ENCODE measurements at places on chromosomes 2 and 18. TPM values are rescaled to one million over a fixed set of nuclear protein-coding genes. Genes with fewer than 3 reads are reported as not detected.
A peak's percentile ranks its signal among the peaks of the same experiment; 100 is the strongest.

CCBE1 gene
- 2.9 TPM for total RNA-seq

RUFY4 gene
- not detected for total RNA-seq

SYT4 gene
- 4.7 TPM for total RNA-seq

- no peak for DNase-seq
- no peaks in the 10 kb centered on the region for H3K36me3 ChIP-seq
- no peak overlapping the region for H3K4me3 ChIP-seq
- no peak overlapping the region for H3K27ac ChIP-seq
Measured at GRCh38 chr2:10912076-10912731, 470 bp downstream of the KCNF1 start.

GRCh38 chr2:88638743-88639142 lies 11.5 kb upstream of the EIF2AK3 start:
- no peak overlapping the region for H3K4me3 ChIP-seq
- H3K36me3 ChIP-seq = no peaks in the 10 kb centered on the region
- H3K27ac ChIP-seq = no peak overlapping the region
- H3K27me3 ChIP-seq = no peaks in the 10 kb centered on the region
- no peaks in the 10 kb centered on the region for H3K4me1 ChIP-seq
- DNase-seq = no peak

GRCh38 chr2:240871071-240871958 lies 2.7 kb downstream of the AGXT start:
- no peaks in the 10 kb centered on the region for H3K27me3 ChIP-seq
- no peaks in the 10 kb centered on the region for H3K4me1 ChIP-seq
- DNase-seq = no peak
- no peak overlapping the region for H3K27ac ChIP-seq
- H3K36me3 ChIP-seq = no peaks in the 10 kb centered on the region

DNA sequence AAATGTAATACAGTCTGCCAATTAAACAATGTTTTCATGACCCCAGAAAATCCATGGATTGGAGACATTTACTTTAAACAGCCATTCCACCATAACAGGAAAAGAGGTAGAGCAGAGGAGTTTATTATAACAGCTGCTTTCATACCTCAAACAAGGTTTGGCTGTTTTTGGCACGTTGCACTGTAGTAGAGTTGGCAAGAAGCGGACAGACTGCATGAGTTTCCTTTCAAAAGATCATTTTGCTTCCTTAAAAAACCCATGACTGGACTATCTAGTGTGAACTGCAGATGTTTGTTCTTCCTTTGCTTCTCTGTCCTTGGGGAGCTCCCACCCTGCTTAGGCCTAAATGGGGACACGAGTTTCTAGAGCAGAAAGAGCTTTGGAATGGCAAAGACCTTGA lies 108.5 kb upstream of the THOC1 start:
- H3K4me3 ChIP-seq = no peak overlapping the region
- no peaks in the 10 kb centered on the region for H3K36me3 ChIP-seq
- H3K4me1 ChIP-seq = peaks cover 3% of the 10 kb centered on the region
- H3K27ac ChIP-seq = no peak overlapping the region
- DNase-seq = no peak
- H3K27me3 ChIP-seq = no peaks in the 10 kb centered on the region

GRCh38 chr2:213545481-213545880 lies 261.2 kb downstream of the SPAG16 start:
- H3K4me3 ChIP-seq = no peak overlapping the region
- H3K27me3 ChIP-seq = no peaks in the 10 kb centered on the region
- no peaks in the 10 kb centered on the region for H3K36me3 ChIP-seq
- no peak overlapping the region for H3K27ac ChIP-seq

DNA sequence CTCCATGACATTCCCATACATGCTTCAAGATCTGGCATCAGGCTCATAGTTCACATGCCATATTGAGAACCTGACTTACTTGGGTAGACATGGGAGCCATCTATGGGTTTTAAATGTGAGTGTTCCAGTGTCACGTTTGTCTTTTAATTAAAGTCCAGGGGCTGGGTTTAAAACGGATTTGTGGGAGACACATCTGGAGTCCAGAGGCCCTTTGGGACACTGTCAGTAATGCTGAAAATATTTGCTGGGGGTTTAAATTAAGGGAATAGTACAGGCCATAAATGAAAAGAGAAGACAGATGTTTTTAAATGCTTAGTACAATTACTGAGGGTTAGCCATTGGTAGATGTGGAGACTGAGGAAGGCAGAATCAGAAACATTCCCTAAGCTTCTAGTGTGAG lies 478.0 kb downstream of the PID1 start:
- H3K27ac ChIP-seq = no peak overlapping the region
- H3K4me1 ChIP-seq = no peaks in the 10 kb centered on the region
- H3K27me3 ChIP-seq = no peaks in the 10 kb centered on the region
- no peak overlapping the region for H3K4me3 ChIP-seq
- H3K36me3 ChIP-seq = no peaks in the 10 kb centered on the region

GRCh38 chr2:82827426-82827825 lies 1631.7 kb downstream of the SUCLG1 start:
- no peaks in the 10 kb centered on the region for H3K4me1 ChIP-seq
- no peak for DNase-seq
- H3K27ac ChIP-seq = no peak overlapping the region
- H3K36me3 ChIP-seq = no peaks in the 10 kb centered on the region
- no peak overlapping the region for H3K4me3 ChIP-seq

DNA sequence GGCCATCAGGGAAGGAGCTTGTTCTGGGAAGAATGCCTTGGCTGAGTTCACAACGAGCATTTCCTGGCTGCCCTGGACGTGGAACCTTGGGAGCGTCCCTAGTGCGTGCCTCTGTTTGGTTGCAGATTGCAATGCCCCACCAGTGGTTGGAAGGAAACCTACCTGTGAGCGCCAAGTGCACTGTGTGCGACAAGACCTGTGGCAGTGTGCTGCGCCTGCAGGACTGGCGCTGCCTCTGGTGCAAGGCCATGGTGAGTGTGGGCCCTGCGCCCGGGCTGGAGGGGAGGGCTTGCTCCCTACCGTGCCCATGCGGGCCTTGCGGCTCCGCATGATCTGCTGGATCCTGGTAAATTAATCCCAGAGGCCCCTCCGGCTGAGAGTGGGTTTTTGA lies 81.9 kb downstream of the DGKD start:
- no peaks in the 10 kb centered on the region for H3K27me3 ChIP-seq
- no peak for DNase-seq
- no peak overlapping the region for H3K27ac ChIP-seq
- H3K36me3 ChIP-seq = peaks cover 26% of the 10 kb centered on the region
- no peak overlapping the region for H3K4me3 ChIP-seq

DNA sequence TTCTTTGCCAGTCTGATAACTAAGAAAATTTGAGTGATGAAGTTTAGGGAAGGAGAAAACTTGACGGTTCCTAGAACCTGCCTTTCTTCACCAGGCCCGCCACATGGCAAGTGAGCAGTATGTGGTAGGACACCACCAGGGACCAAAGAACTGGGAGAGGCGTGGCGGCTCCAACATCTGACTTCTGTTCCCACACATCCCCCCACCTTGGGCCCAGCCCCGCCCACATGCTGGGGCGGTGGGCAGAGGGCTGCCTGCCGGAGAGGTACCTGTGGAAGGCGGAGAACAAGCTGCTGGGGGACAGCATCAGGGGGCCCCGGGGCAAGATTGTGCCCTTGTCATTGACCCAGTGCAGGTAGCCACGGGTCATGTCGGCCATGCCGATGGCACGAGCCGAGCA lies 75.0 kb downstream of the EMILIN2 start:
- peaks cover 7% of the 10 kb centered on the region for H3K4me1 ChIP-seq
- H3K27me3 ChIP-seq = no peaks in the 10 kb centered on the region
- no peak overlapping the region for H3K27ac ChIP-seq
- no peak for DNase-seq
- H3K36me3 ChIP-seq = peaks cover 71% of the 10 kb centered on the region
- H3K4me3 ChIP-seq = no peak overlapping the region

DNA sequence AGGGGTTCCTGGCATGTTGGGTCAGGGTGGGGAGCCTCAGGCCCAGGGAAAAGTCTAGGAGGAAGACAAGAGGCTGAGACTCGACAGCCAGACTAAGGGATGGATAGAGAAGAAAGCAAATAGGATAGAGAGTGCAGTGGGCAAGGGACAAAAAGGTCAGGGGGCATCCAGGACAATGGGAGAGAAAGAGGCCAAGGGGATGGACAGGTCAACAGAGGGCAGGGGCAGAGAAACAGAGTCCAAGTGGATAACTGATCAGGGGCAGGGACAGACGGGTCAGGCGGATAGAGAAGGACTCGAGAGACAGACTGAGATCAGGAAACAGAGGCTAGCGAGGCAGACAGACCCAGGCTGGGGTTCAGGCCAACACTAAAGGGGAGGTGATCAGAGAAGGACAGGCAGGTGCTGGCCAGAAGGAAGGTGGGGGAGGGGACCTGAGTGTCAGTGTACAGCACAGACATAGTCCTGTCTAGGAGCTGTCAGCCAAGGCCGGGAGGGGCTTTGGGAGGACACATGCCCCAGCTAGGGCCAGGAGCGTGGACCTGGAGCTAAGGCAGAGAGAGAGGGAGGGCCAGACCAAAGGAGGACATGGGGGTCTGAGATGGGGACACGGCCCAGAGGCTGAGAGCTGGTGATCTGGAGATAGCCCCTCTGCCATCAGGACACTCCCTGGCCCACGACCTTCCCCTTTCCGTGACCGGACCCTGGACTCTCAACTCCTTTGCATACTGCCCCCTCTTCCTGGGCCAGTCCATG lies 12.2 kb downstream of the ASIC4 start:
- no peak overlapping the region for H3K4me3 ChIP-seq
- H3K36me3 ChIP-seq = no peaks in the 10 kb centered on the region
- H3K27ac ChIP-seq = no peak overlapping the region
- H3K4me1 ChIP-seq = peaks cover 19% of the 10 kb centered on the region
- H3K27me3 ChIP-seq = no peaks in the 10 kb centered on the region
- no peak for DNase-seq

GRCh38 chr2:85537600-85538506 lies 1.1 kb upstream of the MAT2A start:
- no peaks in the 10 kb centered on the region for H3K36me3 ChIP-seq
- peak overlapping the region; percentile 99 for H3K27ac ChIP-seq
- peaks cover 40% of the 10 kb centered on the region for H3K4me1 ChIP-seq

DNA sequence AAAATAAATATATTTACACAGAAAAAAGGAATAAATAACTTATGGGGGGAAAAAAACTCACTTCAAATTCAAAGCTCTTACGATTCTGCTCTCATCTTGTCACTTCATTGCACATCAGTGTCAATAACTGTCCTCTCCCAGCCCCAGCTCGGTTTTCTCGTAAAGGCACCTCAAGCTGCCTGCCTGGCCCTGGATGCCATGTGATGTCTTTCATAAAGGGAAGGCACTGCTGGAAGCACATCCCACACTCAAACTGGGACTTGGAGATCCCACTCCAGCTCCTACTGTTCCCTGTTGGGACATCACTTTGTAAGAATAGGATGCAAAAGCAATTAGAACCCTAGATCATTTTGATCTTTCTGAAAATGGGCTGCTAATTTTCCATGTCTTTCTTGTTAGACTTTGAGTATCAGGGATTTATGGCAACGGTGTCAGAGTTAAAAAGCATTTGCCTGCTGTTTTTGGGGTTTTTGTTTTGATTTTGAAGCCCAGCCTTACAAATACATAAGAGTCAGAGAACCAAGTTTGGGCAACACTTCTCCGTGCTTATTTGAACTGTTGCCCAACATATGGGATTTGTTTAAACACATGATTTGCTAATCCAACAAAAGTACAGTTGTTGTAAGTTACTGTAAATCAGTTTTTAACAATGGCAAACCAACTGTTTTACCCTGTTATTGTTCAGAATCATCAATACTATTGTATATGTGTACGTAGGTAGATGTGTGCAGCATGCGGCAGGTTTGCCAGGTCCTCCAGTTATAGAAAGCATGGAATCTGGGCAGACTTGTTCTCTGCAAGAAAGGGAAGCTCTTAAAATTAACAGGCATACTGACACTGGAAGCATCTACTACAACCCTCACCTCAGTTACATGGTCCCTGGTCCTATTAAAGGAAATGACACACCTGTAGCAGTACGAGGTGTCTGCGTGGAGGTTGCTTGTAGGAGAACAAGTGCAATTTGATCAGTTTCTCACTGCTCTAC lies 20.6 kb downstream of the SERTAD2 start:
- H3K27ac ChIP-seq = no peak overlapping the region
- H3K4me1 ChIP-seq = peaks cover 71% of the 10 kb centered on the region
- H3K36me3 ChIP-seq = peaks cover 11% of the 10 kb centered on the region
- DNase-seq = no peak

GRCh38 chr2:108855194-108855593 lies 68.6 kb downstream of the CCDC138 start:
- no peaks in the 10 kb centered on the region for H3K27me3 ChIP-seq
- no peak overlapping the region for H3K4me3 ChIP-seq
- H3K36me3 ChIP-seq = no peaks in the 10 kb centered on the region
- DNase-seq = no peak

DNA sequence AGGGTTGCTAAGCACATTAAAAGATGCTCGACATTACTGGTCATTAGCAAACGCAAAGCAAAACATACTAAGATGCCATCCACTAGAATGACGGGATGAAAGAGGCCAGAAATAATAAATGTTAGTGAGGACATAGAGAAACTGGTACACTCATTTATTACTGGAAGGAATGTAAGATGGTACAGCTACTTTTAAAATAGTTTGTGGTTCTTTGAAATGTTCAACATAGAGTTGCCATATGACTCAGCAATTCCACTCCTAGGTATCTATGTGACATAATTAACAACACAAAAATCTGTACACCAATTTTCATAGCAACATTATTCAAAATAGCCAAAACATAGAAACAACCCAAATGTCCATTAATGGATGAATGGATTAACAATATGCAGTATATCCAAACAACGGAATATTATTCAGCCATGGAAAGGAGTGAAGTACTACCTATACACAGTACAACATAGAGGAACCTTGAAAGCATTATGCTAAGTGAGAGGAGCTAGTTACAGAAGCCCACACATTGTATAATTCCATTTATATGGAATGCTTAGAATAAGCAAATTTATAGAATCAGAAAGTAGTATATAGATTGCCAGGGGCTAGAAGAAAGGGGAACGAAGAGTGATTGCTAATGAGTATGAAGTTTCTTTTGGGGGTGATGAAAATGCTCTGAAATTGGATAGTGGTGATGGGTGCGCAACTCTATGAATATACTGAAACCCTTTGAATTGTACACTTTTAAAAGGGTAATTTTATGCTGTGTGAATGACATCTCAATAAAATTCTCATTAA lies 61.9 kb upstream of the IL1R1 start:
- no peak overlapping the region for H3K27ac ChIP-seq
- H3K27me3 ChIP-seq = no peaks in the 10 kb centered on the region
- H3K4me3 ChIP-seq = no peak overlapping the region
- peaks cover 6% of the 10 kb centered on the region for H3K4me1 ChIP-seq

GRCh38 chr2:124973396-124973795 lies 948.3 kb downstream of the CNTNAP5 start:
- H3K4me3 ChIP-seq = no peak overlapping the region
- no peak for DNase-seq
- no peak overlapping the region for H3K27ac ChIP-seq
- no peaks in the 10 kb centered on the region for H3K4me1 ChIP-seq
- H3K27me3 ChIP-seq = no peaks in the 10 kb centered on the region

Measured in vagina (tissue), 2 donors.